ENCODE measurements at places on chromosomes 13 and 19.

GRCh38 chr19:8311461-8312260 lies 3.5 kb upstream of the CD320 start:
- no peak for DNase-seq

- DNase-seq, result no peak
Measured at GRCh38 chr13:75256922-75257321, 225.0 kb downstream of the TBC1D4 start.

- no peak for DNase-seq
Measured at GRCh38 chr19:48663667-48664066, 9.2 kb downstream of the NTN5 start.

GRCh38 chr13:94178625-94179244 lies 300.7 kb downstream of the DCT start:
- no peak for DNase-seq

- DNase-seq, result no peak
Measured at GRCh38 chr13:85638815-85639393, 160.3 kb downstream of the SLITRK6 start.

GRCh38 chr19:16201011-16201391 lies 3.3 kb downstream of the AP1M1 start:
- DNase-seq, result no peak

GRCh38 chr19:13902993-13903555 lies 2.8 kb downstream of the BRME1 start:
- peak; percentile 60 for DNase-seq

DNA sequence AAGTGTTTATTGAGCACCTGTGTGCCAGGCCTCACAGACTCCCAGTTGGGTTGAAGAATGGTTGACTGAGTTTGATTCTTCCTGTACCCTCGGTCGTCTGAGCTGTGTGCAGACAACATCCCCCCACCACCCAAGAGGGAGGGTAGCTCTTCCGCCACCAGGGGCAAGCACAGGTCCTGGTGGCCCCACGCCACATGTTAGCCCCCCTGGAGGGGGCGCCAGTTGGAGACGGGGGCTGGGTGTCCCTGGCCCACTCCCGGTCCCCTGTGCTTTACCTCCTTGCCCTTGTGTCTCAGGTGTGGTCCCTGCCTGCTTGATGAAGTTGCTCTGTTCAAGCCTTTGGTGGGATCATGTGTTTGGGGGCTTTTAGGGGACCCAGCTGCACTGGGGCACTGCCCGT lies 27.2 kb downstream of the COLGALT1 start:
- no peak for DNase-seq

DNA sequence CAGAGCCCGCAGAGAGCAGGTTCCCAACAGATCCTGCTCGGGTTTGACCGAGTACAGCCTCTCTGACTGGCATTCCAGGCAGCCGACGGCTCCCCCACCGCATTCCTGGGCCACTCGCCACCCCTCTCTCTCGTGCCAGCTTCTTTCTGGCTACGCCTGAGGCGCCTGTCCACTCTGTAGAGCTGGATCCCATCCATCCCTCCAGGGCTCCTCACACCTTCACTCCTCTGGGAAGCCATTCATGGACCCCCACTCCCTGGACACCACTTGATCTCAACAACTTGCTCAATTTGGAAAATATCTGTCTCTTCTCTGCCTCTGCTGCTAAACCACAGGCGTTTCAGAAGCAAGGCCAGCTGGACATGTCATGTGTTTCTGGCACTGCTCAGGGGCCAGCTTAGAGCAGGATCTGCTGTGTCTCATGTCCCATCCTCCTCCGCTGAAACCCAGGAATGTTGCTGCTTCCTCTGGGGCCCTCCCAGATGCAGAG lies 30.6 kb upstream of the ATP1A3 start:
- no peak for DNase-seq

- peak; percentile 73 for DNase-seq
Measured at GRCh38 chr13:39616087-39616694, 13.2 kb upstream of the LHFPL6 start.

- no peak for DNase-seq
Measured at GRCh38 chr19:39109641-39110040, 15.9 kb upstream of the PAK4 start.

DNA sequence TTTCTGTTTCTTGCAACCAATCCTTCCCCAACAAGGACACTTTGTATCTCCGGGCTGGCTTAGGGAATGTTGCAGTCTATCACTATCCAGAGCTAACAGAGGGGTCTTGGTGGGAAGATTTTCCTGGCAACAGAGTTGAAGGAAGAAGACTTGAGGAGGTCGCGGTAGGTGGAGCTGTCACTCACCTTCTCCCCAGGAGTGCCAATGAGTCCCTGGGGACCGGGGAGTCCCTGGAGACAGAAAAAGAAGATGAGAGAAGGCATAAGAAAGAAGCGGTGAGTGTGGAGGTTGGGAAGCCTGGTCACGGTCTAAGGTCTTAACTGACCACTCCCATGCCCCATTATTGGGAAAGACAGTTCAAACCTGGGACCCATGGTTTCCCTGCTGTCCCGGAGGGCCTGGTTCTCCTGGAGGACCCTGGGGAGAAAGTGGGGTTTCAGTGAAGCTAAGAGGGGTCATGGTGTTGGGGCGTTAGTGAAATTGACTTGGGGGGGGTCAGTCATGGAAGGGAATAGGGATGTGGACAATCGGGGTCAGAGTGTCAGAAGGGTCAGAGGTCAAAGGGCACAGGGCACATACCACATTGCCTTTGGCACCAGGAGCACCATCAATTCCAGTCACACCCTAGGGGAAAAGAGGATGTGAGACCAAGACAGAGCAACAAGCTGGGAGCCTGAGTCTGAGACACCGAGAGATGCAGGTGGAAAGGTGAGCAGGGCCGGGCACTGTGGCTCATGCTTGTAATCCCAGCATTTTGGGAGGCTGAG lies 18.7 kb downstream of the COL5A3 start:
- DNase-seq, result no peak

DNA sequence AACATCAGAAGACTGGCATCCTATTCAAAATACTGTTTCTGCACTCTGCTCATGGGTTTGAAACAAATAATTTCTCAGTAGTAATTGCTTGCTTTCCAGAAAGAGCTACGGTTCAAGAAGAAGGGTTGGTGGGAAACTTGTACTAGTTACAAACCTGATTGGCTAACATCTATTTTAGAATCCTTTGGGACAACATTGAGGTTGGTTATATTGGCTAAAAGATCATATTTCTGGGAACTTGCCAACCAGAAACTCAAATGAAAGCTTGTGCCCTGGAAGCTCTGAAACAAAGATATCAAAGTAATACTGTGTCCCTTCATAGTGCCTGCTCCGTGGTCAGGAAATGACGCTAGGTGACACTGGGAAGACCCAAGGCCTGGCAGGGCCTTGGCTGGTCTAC lies 141.7 kb downstream of the LACC1 start:
- no peak for DNase-seq

DNA sequence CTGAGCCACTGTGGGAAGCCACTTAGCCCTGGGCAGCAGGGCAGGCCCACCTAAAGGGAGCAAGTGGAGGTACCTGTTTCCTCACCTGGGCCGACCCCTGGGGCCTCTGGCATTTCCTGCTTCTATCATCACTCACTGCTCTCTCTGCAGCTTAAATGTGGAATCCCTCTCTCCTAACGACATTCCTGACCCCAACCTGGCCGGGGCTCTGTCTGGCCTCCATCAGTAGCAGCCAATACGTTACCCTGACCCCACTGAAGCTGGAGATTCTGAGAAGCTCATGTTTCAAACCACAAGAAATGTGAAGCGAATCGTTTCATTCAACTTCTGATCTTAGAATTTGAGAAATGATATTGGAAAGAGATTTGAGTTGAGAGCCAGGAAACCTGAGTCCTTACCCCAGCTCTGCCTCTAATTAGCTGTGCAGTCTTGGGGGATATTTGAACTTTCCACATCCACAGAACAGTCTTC lies 39.9 kb downstream of the DOCK9 start:
- DNase-seq, result no peak

- DNase-seq, result no peak
Measured at GRCh38 chr13:112240076-112240475, 136.1 kb upstream of the SPACA7 start.

DNA sequence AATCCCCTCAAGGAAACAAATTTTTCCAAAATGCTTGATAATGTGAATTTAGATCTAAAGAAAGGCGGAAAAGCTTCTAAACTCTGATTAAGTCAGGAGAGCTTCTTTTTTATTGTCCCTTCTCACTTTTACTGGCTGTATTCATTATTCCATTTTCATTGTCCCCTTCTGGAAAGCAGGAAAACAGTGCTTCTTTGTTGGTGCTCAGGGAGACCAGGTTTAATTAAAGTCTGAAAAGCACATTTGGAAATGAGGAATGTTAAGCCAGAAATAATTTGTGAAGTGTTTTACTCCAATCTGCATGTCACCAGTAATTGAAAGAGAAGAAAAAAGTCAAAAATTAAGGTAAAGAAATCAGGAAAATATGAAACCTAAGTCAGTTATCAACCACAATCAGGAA lies 43.5 kb upstream of the TSC22D1 start:
- no peak for DNase-seq

Measured in CD4-positive, alpha-beta T cell (primary cell).